ENCODE measurements at places on chromosomes 3 and 15.

DNA sequence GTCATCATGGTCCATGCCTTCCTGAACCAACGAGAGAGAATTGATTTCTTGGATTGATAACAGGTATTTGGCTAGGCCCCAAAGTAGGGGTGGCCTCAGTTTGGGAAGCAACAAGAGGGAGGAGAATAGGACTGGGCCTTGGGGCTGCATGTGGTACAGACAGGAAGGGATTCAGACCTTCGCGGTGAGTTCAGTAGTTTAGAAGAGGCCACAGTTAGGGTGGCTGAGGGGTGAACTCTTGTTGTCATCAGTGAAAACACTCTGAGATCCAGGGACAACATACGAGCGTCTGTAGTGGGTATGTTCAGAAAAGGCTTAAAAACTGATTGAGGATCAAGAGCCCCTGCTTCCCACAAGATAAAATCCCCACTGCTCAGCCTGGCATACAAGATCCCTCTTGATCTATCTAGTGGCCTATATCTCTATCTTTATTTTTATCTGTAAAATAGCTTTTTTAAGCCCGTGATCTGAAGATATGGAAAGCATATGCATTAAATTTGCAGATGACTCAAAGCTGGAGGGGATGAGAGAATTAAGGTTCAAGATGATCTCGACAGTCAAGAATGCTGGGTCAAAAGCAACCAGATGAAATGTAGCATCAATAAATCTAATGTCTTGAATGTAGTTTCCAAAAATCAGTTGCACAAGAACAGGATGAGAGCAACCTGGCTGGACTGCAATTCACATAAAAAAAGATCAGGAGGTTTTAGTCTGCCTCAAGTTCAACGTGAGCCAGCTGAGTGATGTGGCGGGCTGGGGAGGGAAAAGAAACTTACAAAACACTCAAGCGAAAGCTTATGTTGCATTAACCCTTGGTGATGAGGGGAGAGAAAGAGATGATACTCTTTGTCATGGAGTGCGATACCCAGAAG, 221.1 kb upstream of the TLE3 start:
- DNase-seq = no peak

GRCh38 chr3:127473244-127474024, 117.1 kb downstream of the TPRA1 start:
- peak; percentile 36 for DNase-seq

- DNase-seq = no peak
These were observed 631 bp upstream of the CNBP start for GRCh38 chr3:129184396-129184657.

DNA sequence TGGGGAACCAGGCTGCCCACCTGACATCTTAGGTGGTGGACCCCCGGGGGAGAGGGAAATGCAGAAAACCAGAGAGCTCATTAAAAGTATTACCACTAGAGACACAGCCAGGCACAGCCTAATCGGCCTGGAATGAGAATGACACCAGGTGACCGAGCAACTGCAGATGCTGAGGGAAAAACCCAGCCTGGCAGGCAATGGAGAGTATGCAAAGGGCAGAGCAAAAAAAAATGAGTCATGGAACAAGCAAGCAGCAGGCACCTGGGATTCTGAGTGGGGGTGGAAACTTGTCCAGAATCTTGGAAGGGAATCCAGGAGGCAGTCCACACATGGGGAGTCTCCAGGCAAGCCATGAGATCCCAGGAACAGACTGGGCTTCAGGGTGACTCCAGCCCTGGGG, 183.7 kb upstream of the LRRN1 start:
- DNase-seq = no peak

GRCh38 chr3:174495311-174495710, 363.8 kb upstream of the NAALADL2 start:
- no peak for DNase-seq

DNA sequence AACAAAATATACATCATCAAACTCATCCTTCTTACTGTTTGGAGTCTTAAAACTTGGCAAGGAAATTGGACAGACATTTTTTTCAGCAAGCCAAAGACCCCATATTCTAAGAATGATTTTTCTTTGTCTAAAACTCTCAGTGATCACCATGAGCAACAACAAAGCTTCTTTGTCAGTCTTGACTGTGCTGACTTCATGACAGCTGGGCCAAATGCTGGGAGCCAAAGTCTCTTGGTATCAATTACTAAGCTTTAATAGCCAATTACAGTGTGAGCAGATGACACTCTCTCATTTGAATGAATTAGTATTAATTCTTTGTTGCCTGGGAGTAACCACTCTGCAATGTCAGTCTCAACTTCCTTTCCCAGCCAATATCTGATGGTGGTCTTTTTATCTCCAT, 48.1 kb upstream of the GK5 start:
- no peak for DNase-seq

- DNase-seq = no peak
These were observed 40.6 kb downstream of the ITPR1 start for GRCh38 chr3:4533489-4534443.

- no peak for DNase-seq
These were observed 15.6 kb downstream of the SMAD3 start for GRCh38 chr15:67080900-67081431.

DNA sequence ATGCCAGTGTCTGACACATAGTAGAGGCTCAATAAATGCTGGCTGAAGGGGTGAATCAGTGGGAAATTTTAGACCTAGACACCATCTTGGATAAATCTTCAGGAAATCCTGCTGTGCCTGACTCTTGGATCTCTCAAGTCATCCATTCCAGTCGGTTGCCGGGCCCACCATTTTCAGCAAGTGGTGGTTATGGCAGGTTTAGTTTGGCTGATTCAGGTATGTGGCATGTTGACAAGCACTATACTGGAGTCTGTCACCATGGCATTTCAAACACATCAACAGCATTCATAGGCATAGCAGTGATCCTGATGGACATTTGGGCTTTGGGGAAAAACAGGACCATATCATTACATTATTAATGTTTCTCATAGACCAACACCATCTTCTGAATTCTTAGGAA, 25.7 kb upstream of the APH1B start:
- no peak for DNase-seq

DNA sequence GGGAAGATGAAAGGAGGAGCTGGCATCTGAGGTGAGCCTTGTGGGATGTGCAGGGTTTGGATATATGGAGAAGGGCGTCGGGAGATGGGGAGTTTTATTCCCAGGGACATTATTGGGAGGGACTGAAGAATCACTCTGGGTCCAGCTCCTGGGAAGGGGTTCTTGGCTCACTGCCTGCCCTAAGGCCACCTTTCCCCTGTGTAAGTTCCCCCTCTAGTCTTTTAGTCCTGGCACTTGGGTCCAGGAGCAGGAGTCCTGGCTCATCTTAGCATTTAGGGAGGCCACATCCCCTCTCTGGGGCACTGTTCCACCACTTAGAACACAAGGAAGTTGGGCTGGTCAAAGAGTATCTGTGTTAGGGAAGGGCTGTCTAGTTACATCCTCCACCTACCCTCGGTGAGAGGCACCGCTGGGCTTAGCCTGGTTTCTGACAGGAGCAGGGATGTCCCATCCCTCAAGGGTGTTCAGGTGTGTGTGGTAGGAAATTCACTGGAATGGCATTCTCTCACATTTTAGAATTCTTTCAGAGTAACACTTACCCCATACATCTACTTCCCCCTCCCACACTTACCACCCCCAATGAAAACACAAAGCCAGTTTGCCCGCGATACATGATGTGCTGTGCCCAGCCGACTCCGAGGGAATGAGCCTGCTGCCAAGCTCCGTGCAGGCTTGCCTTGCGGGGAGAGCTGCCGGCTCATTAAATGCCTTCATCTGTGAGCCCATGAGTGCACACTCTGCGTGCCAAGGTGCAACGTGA, 86.7 kb downstream of the FAM43A start:
- no peak for DNase-seq

- DNase-seq = no peak
These were observed 657.1 kb downstream of the GRM7 start for GRCh38 chr3:7518026-7518425.

GRCh38 chr3:61848885-61849284, 287.5 kb downstream of the PTPRG start:
- no peak for DNase-seq

DNA sequence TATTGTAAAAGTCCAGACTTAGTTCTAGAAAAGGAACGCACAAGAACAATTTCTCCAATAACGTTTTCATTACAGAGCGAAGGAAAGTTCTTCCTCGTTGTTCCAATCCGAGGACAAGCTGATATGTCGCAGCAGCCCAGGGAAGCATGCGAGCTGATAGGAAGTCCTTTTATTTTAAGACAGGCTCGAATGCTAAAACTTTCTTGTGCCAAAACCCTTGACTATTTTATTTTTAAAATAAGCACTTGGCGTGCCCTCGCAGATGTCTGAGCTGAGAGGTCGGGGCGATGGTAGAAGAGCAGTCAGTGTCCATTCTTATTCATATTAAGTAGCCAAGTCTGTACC, 433 bp upstream of the MITF start:
- DNase-seq = no peak

GRCh38 chr3:53193466-53194209, 32.6 kb downstream of the PRKCD start:
- DNase-seq = no peak

DNA sequence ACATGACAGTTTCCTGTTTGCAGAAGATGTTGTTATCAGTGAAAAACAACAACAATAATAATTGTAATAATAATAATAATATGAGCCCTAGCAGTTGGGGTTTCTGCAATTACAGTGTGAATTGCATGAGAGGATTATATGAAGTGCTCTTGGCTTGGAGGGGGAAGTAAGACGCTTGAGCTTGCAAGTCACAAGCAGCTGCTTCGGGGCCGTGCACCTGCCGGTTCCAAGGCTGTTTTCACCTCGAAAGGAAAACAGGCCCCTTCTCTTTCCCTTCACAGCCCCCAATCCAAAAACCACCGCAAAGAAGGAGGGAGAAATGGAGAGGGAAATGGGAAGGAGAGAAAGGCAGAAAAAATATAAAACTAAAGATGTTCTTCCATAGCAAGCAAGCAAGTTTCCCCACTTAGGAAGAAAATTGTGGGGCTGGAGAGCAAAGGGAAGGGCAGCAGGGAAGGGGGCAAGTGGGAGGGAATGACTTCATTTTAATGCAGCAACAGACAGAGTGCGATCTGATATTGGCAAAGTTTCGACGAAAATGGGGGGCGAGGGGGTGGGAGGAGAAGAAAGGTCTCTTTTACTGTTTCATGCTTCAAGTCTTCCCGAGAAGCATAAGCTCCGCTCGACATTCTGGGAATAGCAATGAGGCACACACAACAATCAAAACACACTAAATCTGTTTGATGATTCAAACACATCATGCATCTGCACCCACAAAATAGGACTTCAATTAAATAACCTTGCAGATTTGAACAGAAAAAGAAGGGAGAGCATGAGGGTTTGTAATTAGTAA, 284.2 kb upstream of the ATP11B start:
- DNase-seq = peak; percentile 22

DNA sequence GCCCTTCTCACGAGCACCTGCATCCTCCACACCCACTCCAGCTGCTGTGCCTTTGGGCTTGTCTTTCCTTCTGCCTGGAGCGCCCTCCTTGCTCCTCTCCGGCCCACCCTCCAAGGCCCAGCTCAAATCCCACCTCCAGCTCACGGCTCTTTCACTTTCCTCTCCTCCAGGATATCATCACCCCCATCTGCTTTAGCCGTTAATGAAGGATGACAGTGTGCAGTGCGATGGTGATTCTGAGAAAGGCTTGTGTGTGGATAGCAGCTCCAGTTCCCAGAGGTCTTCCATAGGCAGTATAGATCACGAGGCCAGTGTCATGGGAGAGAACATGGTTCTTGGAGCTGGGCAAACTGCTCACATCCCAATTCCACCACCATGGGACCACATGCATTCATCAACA, 237.4 kb downstream of the TLE3 start:
- no peak for DNase-seq

GRCh38 chr15:61195116-61196002, 33.7 kb downstream of the RORA start:
- DNase-seq = no peak

GRCh38 chr15:28017423-28017924, 81.6 kb downstream of the OCA2 start:
- no peak for DNase-seq

- no peak for DNase-seq
These were observed 5.5 kb upstream of the ONECUT1 start for GRCh38 chr15:52795464-52796227.

GRCh38 chr3:188937389-188937788, 234.4 kb upstream of the TPRG1 start:
- DNase-seq = no peak

- no peak for DNase-seq
These were observed 13.4 kb downstream of the FHIT start for GRCh38 chr3:61237858-61238257.

DNA sequence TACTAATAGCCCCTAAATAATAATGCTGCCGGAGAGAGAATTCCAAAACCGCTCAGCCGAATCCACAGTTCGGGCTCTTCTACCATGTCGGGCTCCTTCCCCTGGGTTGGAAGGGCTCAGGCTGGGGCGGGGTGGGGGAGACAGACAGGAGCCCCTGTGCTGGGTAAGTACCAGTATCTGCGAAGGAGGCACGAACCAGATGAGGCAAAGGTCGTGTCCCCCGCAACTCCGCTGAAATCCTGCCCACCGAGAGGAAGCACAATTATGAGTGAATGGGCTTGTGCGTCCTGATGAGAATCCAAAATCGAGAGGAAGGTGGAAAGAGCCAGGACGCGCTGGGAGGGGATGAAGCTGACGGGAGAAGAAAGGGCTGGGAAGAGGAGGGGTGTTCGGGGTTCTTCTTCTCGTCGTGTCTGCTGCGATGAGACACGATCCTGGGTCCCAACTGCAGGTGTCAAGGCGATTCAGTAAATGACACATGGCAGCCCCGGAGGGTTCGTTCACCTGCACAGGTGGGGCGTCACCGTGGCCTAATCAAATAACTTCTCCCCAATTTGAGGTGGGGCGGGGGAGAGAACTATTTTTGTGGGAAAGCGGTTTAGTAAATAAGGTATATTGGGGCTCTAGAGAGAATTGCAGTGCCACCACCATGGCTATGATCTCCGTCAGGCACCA, 707 bp upstream of the FAM81A start:
- DNase-seq = peak; percentile 39

DNA sequence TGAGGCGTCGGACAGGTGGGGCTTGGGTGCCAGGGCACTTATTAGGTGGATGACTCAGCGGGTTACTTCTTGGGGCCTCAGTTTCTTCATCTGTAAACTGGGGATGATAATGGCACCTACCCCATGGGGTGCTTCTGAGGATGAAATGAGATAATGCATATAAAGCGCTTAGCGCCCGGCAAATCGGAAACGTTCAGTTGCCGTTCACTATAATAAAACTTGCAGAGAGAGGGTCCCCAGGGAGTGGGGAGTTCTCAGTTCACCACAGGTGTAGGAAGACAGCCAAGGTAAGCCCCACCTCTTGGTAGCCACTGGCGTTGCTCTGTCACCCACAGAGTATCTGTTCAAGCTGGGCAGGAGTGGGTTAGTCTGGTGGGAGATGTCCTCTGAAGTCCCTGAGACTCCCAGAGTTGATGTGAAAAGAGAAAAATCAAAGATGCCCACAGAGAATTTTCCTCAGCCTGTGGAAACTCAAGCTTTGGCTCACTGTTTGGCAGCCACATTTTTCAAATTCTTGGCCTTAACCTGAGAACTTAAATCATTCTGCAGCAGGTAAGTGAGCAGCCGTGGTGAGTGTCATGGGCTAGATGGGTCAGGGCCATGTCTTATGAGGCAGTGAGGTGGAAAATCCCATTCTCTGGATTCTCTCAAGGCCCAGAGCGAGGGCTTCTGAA, 221.5 kb upstream of the BHLHE40 start:
- DNase-seq = no peak

All from NCI-H345 (cell line).